ENCODE measurements at places on chromosomes 7 and 10.

GRCh38 chr7:100211342-100211780 is 8.4 kb upstream of the PVRIG start:
- no peak for DNase-seq

DNA sequence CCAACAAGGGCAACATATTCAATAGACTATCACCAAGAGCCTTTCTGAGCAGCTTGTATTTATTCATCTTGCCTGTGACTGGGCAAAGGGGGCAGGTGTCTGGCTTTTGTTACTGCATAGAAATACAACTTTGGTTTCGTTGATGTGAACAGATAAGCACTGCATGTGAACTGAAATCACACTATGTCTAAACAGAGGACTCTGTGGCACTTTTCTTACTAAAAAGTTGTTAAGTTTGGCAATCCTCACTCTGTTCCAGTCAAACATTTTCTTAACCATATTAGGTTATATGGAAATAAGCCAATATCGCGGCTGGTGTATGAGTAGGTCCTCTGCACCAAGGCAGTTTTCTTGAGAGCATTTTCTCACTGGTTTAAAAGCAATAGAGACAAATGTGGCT is 48.5 kb downstream of the CALD1 start:
- DNase-seq = no peak

DNA sequence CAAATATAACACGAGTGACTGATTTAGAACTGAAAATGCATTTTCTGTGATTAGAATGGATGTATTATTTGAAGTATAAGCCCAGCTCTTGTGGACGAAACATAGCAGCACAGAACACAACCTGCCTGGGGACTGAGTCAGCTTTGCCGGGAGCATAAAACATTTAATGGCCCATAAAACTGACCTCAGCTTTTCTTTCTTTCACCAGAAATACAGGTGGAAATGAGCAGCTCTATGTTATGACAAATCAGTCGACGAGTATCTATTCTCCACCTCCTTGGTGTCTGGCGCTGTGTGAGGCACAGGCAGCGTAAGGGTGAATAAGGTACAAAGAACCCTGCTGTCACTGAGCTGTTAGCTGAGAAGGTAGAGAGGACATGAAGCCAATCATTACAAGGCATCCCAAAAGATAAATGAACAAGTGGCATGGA is 471.6 kb upstream of the AKR1E2 start:
- DNase-seq = no peak

DNA sequence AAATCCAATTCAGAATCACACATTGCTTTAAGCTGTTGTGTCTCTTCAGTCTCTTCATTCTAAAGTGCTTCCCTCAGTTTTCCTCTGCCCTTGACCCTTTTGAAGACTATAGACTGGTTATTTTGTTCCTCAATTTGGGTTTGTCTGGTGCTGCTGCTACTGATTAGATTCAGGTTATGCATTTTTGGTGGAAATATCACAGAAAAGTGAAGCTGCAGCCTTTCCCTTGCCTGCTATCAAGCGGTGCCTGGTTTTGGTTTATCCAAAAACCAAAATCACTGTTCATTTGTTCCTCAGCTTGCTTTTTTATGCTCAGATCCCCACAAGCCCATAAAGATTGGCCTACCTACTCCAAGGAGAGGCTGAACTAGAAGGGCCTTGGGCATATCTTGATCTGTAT is 55.2 kb downstream of the ELMO1 start:
- no peak for DNase-seq

- DNase-seq = no peak
These were observed 1034.7 kb downstream of the TYW1 start for GRCh38 chr7:68031180-68031943.

DNA sequence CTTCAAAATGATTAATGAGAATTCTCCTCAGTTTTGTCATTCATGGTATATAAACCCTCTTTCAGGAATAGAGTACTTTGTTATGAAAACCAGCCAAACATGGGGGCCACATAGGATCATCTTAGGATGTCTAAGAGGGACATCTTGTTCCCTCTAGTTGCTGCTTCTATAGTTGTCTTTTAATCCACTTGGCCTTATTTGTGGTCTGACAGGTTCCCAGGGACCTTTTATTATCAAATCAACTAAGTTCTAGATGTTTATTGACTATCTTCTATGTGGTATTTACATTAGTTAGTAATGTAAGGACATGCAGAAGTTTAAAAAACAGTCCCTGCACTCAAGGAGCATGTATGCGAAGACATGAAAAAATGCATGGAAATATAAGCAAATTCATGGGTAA is 1.6 kb upstream of the ZC3HAV1 start:
- no peak for DNase-seq

Data from kidney (tissue), 22 donors.